Upper lobe of left lung (tissue), 6 donors: ENCODE measurements at places on chromosomes 12 and 14. TPM values are rescaled to one million over a fixed set of nuclear protein-coding genes. Genes with fewer than 3 reads are reported as not detected.
A peak's percentile ranks its signal among the peaks of the same experiment; 100 is the strongest.

DNA sequence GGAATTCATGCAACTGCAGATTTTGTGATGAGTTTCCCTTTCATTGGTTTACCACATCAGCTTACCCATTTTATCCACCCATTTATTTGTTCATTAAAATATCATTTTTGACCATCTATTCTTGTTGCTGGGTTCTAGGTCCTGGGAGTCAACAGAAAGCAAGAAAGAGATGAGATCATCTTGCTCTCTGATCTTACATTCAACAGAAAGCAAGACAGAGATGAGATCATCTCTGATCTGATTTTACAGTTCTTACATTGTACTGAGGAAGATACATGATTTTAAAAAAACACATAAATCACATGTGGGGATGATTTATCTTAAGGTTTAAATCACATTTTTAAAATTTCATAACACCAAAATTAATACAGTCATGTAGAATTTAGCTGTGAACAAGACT, 2.3 kb downstream of the TAS2R46 start:
- H3K27ac ChIP-seq = no peak overlapping the region
- no peaks in the 10 kb centered on the region for H3K27me3 ChIP-seq
- no peak overlapping the region for H3K4me3 ChIP-seq
- no peaks in the 10 kb centered on the region for H3K36me3 ChIP-seq
- H3K4me1 ChIP-seq = no peaks in the 10 kb centered on the region

DNA sequence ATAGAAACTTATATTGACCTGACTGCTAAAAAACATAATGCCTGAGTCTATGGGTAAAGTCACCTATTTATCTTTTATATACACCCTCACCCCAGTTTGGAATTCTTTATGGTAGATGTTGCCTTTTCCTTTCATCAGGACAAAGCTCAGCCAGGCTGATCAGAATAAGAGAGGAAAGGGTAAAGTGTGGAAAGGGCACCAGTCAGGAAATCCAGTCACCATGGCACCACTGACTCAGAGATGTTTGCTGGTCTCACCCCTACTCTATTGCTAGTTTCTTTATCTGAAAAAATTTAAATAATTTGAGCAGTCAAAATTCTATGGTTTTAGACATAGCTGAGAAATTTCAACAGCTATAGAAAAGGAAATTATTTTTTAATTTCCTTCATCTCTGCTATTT, 49.2 kb upstream of the SSTR1 start:
- no peak for DNase-seq
- no peaks in the 10 kb centered on the region for H3K4me1 ChIP-seq
- H3K27me3 ChIP-seq = no peaks in the 10 kb centered on the region
- no peak overlapping the region for H3K4me3 ChIP-seq

- no peak for DNase-seq
- H3K27me3 ChIP-seq = no peaks in the 10 kb centered on the region
- no peaks in the 10 kb centered on the region for H3K4me1 ChIP-seq
- H3K4me3 ChIP-seq = no peak overlapping the region
These were observed 27.0 kb downstream of the GPR135 start for GRCh38 chr14:59438195-59438647.

Gene STAB2
- total RNA-seq = 0.54 TPM

GRCh38 chr14:31962920-31963319, 114.2 kb upstream of the ARHGAP5 start:
- no peak overlapping the region for H3K27ac ChIP-seq
- H3K4me3 ChIP-seq = no peak overlapping the region
- H3K27me3 ChIP-seq = no peaks in the 10 kb centered on the region
- no peak for DNase-seq
- no peaks in the 10 kb centered on the region for H3K36me3 ChIP-seq

DNA sequence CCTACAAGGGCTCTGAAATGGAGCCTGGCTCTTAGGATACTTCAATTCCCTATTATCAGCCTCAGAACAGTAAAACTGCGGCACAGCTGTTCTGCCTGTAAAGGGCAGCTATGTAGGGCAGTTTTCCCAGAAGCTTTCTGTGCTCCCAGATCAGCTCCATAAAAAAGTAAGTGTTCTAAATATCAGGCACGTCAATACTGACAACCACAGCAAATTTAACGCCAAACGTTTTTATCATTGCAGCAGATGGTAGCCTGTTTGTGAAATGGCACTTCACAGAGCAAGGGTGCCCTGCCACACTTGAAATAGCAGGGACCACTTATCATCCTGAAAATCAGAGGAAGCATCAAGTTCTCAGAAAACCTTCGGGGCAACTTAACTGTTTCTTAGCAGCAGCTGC, 54.8 kb upstream of the PTHLH start:
- H3K4me3 ChIP-seq = no peak overlapping the region
- no peak for DNase-seq
- no peaks in the 10 kb centered on the region for H3K27me3 ChIP-seq
- H3K36me3 ChIP-seq = no peaks in the 10 kb centered on the region
- no peak overlapping the region for H3K27ac ChIP-seq

- H3K4me3 ChIP-seq = no peak overlapping the region
- no peaks in the 10 kb centered on the region for H3K27me3 ChIP-seq
- DNase-seq = no peak
- H3K27ac ChIP-seq = no peak overlapping the region
- H3K36me3 ChIP-seq = no peaks in the 10 kb centered on the region
- H3K4me1 ChIP-seq = no peaks in the 10 kb centered on the region
These were observed 47.6 kb downstream of the PTPN21 start for GRCh38 chr14:88507208-88507607.

- peaks cover 58% of the 10 kb centered on the region for H3K4me1 ChIP-seq
- H3K27me3 ChIP-seq = no peaks in the 10 kb centered on the region
- DNase-seq = peak; percentile 96
- peak overlapping the region; percentile 59 for H3K4me3 ChIP-seq
These were observed 835 bp downstream of the MYL6 start for GRCh38 chr12:56158926-56159461.

Gene SLC38A6
- 37.7 TPM for total RNA-seq
